HFF-Myc (cell line): ENCODE measurements at places on chromosomes 2 and 18.

DNA sequence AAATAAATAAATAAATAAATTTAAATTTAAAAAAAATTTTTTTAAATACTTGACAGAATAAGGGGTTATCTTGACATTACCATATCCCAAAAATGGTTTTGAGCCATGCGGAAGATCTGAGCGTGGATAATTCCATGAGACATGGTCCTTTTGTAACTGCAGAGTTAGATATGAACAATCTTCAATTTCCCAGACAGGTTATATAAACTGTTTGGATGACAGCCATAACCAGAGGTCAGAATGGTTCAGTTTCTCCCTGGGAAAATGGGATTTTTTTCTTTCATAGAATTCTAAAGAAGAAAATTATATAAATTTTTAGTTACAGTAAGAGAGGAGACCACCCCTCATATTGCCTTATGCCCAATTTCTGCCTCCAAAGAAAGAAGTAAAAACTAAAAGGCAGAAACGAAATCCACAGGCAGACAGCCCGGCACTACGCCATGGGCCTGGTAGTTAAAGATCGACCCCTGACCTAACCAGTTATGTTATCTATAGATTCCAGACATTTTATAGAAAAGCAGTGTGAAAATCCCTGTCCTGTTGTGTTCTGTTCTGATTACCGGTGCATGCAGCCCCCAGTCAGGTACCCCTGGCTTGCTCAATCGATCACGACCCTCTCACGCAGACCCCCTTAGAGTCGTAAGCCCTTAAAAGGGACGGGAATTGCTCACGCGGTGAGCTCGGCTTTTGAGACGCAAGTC is 3.0 kb downstream of the GALM start:
- no peak for DNase-seq

- peak; percentile 20 for DNase-seq
Observed at GRCh38 chr2:95760806-95761525, 169.2 kb downstream of the TRIM43 start.

GRCh38 chr2:187617120-187617519 is 62.9 kb upstream of the TFPI start:
- DNase-seq = no peak

DNA sequence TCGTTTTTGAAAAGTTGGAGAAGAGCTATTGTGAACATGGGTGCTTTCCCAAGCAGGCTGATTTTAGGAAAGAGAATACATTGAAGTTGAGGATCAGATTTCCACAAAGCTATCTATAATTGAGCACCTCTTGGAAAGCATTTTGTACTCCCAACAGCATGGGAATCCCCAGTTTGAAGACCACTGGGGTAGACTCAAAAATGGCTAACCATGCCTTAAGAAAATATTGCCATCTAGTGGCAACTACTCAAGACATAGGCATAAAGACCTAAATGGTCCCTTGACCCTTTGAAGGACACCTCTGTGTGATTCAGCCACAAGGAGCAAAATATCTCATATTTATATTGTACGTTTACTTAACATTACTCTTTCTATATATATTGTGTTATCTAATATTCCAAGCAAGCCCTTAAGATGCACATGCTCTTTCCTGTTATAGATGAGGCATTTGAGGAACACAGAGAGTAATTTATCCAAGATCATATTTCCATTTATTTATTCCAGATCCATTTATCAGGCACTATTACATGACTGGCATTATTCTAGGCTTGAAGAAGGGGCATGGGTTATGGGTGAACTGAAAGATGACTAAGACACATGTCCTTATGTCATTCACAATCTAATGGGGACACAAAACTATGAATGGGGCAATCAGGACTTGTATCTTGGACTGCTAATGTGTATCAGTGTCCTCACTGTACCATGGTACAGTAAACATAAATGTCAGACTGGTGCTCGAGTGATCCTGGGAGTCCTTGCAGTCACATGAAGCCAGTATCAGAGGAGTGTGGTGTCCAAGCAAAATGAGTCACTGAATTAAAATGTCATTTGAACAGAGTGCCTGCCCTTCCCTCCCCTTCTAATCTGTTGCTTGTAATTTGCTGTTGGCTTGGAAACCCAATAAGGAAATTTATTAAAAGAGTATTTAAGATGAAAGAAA is 121.0 kb upstream of the XPO1 start:
- no peak for DNase-seq

DNA sequence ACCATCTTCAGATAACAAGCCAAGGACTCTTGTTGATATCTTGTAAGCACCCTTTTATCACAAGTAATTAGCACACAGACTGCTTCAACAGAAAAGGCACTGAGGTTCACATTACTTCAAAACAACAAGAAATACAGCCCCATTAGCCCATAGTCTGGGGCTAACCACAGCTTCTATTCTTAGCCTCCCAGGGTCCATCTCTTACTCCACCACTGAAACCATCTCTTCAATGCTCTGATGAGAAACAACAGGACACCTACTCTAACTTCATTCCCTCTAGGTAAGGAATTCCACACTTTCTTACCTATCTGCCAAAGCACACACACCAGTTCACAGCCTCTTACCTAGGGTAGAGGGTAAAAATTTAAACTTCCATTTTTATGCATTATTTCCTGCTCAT is 26.4 kb upstream of the CYTIP start:
- no peak for DNase-seq

DNA sequence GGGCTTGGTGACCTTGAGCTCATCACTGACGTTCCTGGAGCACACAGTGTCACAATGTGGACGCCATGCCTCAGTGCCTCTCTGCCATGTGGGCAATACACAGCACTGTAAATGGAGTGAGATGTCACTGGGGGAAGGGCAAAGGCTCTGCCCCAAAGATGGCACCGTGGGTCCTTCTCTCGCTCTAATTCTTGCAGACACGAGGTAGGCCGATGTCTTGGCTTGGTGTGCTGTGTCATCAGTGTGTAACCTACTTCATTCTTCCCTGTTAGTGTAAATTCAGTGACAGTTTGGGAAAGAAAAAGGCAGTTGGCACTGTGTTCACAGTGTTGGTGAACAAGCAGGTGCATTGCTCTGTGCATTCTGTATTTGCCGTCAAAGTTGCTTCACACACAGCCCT is 309.3 kb upstream of the MYT1L start:
- DNase-seq = no peak

- no peak for DNase-seq
Observed at GRCh38 chr2:1714291-1715064, 29.8 kb downstream of the PXDN start.

- DNase-seq = no peak
Observed at GRCh38 chr2:236675051-236675450, 105.4 kb downstream of the ACKR3 start.

DNA sequence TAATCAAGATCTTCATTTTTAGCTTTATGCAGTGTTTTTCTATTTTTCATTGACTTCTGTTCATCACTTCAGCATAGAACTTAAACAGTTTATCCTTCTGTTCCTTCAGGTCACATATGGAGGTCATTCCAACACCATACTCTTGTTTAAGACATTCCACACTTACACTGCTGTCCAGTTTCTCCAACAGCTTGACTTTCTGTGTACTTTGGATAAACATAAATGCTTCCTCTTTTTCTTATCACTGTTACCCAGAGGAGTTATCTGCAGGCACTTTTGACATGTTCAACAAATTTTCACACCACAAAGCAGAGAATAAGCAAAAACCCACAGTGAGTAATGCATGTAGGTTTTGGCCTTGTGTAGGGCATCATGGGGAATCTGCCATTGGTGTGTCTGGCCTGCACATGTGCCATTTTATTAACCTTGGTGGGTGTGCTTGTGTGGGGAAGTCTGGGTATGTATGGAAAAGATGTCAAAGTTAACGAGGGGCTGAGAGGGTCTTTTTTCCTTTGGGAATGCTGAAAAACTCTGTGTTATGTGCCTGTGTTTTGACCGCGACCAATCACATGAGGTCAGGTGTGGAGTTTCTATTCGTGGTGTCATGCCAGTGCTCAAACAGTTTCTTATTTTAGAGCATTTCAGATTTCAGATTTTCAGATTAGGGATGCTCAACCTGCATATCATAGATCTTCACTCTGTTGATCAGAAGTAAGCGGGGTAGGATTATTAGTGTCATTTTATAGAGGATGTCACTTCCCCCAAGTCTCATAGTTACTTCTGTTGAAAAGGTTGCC is 53.9 kb upstream of the ACVR1 start:
- no peak for DNase-seq

- no peak for DNase-seq
Observed at GRCh38 chr2:231617059-231617926, 24.6 kb downstream of the TEX44 start.

- DNase-seq = no peak
Observed at GRCh38 chr2:104289651-104290565, 564.0 kb upstream of the POU3F3 start.

- no peak for DNase-seq
Observed at GRCh38 chr2:7992612-7993602, 688.9 kb upstream of the ID2 start.

DNA sequence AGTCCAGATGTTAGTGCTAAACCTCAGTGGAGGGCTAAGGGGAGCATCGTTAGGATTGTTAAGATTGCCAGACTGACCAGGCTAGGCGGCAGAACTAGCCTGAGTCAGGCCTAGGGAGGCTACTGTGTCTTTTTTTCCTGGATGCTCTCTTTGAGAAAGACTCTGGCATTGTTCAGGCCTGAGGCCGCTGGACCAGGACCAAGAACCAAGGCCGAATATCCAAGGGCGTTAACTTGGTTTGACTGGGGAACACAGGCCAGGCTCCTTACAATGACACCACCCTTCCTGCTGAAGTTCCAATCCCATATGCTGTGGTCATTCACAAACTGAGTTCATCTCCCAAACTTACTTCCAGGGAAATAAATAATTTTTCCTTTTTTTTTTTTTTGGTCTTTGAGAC is 10.6 kb downstream of the HTRA2 start:
- no peak for DNase-seq

DNA sequence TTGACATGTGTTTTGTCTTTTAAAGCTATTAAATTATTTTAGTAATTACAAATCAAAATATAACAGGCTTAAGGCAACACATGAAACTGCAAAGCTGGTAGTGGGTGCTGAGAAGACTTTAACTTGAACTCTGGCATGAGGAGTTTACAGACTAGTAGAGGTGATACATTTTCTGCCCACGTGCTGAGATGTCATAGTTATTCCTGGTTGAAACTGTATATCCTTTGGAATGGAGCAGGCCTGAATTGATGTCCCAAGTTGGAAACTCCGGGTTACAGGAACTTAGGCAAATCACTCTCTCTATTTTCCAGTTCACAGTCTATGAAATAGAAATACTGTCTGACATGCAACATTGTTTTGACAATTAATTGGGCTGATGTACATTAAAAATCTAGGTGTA is 177.1 kb upstream of the NOL4 start:
- DNase-seq = no peak

GRCh38 chr2:234305846-234306245 is 191.0 kb downstream of the ARL4C start:
- DNase-seq = no peak

- DNase-seq = no peak
Observed at GRCh38 chr2:62219407-62220159, 23.7 kb downstream of the B3GNT2 start.

DNA sequence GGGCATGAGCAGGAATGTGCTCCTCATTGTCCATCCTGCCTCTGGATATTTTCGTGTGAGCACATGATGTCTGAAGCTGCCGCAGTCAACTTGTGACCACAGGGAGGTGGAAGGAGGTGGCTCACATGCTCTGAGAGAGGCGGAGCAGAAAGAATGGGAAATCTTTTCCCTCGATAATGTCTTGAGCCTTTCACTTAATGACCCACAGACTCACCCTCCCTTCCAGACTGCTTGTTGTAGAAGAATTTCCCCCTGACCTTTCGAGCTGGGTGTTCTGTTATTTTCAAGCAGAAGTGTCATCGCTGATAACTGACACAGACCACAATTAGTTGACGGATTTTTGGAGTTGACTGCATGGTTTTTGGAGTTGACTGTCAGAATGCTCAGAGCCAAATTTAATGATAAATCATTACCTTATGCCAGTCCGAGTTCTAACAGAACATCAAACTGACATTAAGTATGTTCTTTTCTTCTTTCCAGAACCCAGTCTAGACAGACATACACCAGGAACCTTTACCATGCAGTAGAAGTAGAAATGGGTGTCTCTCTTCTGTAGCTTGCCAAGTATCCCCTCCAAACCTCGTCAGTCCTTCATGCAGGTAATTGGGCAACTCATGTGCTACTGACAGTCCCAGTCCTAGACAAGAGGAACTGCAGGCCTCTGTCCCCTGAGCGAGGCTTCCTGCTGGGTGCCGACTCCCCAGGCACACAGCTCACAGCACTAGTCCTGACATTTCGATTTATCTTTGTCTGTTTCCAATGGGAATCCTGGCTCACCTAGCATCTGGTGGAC is 29.4 kb upstream of the RTTN start:
- no peak for DNase-seq

DNA sequence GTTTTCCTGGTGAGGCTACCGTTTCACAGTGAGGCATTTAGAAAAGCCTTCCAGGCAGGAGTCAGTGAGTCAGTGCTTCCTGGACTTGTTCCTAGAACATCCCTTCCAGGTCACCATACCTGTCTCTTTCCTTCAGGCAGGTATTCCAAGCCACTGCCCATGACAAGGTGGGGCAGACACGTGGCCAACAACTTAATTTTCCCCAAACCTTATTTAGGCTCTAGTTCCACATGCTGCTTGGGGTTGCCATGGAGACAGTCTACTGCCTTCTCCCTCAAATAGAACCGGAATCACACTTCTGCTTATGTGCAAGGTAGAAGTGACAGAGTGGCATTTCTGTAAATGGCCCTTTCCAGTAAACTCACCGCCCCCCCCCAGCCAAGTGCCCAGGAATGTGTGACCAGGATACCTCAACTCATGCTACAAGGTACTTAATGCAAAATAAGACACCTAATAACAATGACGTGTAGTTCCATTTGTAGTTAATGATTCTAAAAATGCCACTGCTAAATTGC is 258.3 kb downstream of the PRKCE start:
- no peak for DNase-seq

GRCh38 chr2:191041418-191042161 is 27.6 kb upstream of the STAT1 start:
- no peak for DNase-seq

DNA sequence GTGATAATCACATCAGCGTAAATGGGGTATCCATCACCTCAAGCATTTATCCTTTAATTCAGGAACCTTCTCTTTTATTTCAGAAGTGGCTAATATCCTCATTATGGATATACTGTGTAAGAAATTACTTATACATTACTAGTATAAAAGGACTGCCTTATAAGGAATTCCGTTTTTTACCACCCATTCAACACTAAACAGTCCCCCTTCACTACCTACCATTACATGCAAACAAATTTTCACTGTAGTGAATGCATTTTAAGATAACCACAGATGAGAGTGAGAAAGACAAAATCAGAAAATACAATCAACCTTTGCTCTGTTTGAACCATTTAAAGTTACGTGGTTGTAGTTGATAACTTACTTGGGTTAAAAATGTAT is 551.2 kb downstream of the RNF144A start:
- no peak for DNase-seq

- DNase-seq = no peak
Observed at GRCh38 chr2:108933691-108934117, 55.3 kb downstream of the EDAR start.

- DNase-seq = no peak
Observed at GRCh38 chr2:216525972-216526371, 27.3 kb downstream of the RPL37A start.

- peak; percentile 87 for DNase-seq
Observed at GRCh38 chr2:112881217-112881985, 29.6 kb upstream of the IL37 start.
